Fibroblast of skin of right biceps (primary cell): ENCODE measurements at places on chromosomes 3 and 15.

- peak; percentile 47 for DNase-seq
Observed at GRCh38 chr3:64311424-64312061, 86.3 kb upstream of the PRICKLE2 start.

GRCh38 chr3:41418961-41419691 is 219.8 kb downstream of the CTNNB1 start:
- peak; percentile 51 for DNase-seq

- DNase-seq: no peak
Observed at GRCh38 chr3:23372285-23372684, 169.2 kb downstream of the UBE2E2 start.

GRCh38 chr3:184914628-184915027 is 102.7 kb downstream of the VPS8 start:
- no peak for DNase-seq
